SK-N-MC (cell line): ENCODE measurements at places on chromosomes 2 and 18.

GRCh38 chr2:138121666-138122661 is 157.7 kb downstream of the HNMT start:
- DNase-seq, result no peak

- DNase-seq, result no peak
Observed at GRCh38 chr18:61308795-61309393, 24.3 kb upstream of the CDH20 start.

GRCh38 chr2:97676620-97677019 is 7.1 kb downstream of the C2orf92 start:
- DNase-seq, result no peak

DNA sequence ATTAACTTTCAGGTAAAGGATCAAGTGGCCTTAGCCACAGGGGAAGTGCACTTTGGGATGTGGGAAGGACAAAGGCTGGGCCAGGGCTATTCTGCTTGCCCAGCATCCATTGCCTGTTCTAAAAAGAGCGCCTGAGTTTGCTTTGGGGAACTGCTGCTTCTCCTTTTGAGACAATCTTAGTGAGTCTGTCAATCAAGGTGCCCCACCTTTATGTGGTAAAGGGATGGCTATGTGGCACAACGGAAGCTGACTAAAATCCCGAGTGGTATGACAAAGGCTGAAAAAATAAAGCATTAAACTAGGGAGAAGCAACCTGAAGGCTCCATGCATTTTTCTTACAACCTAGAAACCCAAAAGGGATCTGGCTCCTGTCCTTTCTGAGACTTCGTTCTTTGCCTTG is 540.5 kb downstream of the SLC4A3 start:
- no peak for DNase-seq

- DNase-seq, result no peak
Observed at GRCh38 chr18:26477828-26478466, 70.4 kb downstream of the KCTD1 start.

GRCh38 chr18:67134911-67135310 is 381.6 kb downstream of the DSEL start:
- DNase-seq, result no peak

DNA sequence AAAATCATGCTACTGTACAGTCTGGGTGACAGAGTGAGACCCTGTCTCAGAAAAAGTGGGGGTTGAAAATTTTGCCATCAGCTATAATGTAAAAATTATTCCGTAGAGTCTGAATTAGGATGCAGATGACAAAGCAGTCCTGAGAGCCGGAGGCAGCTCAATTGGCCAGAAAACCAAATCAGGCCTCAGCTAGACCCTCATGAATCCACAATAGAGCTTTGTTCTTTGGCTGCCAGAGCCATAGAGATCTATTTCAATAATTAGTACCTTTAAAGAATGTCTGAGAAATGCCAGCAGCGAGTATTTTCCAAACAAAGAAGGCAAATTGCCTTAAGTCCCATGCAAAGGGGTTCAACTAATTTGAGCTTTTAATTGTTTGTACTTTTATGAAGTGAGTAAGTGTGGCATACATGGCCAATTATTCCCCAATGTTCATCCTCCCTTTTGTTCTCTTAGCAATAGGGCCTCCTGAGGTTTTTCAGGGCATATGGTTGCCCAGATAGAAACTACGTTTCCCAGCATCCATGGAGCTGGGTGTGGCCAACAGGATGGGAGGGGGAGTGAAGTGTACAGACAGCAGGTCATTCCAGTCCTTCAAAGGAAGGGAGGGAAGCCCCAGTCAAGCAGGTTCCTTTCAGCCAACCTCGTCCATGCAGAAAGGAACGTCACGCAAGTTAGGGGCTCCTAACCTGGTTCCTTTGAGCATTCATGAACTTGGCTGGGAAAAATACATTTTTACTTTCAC is 211.3 kb upstream of the APCDD1 start:
- no peak for DNase-seq

DNA sequence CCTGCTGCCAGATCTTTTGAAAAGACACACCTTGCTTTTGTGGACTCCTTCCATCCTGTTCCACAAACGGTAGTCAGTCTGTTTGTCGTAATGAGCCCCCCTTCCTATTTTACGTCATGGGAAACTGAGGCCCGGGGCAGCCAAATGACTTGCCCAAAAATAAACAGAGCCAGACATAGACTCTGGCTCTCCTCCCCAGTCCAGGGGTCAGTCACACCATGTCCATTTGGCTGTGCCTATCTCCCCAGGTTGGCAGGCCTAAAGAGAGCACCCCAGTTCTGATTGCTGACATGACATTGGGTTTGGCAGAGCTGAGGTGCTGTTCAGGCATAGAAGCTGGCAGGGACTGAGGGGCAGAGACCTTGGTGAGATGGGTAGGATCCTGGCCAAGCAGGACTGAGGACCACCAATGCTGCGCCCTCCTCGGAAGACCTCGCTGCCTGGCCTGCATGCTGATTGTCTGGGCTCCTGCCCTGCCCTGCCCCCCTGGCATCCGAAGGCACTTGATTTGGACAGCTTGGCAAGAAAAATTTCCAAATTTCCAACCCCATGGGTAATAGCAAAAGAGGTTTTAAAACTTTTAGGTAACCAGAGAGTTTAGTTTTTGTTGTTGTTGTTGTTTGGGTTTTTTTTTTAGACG is 335.4 kb downstream of the DYSF start:
- no peak for DNase-seq

DNA sequence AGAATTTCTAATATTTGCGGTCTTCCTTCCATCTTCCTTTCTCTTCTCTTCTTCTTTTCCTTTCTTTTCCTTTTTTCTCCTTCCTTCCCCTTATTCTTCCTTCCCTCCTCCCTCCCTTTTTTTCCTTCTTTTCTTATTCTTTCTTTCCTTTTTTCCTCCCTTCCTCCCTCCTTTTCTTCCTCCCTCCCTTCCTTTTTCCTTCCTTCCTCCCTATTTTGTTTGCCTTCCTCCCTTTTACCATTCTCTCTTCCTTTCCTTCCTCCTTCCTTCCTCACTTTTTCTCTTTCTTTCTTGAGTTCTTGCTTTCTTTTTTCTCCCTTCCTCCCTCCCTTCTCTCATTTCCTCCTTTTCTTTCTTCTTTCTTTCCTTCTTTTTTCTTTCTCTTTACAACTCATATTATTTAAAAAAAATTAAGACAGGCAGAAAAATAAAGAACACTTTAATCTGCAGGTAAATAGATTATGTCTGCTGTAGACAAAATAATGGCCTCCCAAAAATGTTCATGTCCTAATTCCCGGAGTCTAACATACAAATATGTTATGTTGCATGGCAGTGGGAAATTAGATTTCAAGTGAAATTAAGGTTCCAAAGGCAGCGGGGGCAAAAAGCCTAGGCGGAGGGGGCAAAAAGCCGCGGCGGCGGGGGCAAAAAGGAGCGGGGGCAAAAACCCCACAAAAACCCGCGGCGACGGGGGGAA is 152.4 kb downstream of the ANKRD30BL start:
- no peak for DNase-seq

DNA sequence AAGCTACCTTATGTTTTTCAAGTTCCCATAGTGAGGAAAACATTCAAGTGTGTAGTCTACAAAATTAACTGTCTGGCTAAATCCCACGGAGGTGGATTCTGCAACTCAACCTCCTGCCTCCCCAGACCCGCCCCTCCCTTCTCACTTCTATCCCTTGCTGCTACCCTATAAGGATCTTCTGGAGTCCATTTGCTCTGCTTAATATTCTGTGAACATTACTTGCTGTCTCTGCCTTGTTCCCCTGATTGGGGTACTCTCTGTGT is 163.2 kb downstream of the KCNE4 start:
- no peak for DNase-seq

GRCh38 chr2:236568068-236568921 is 1.3 kb upstream of the ACKR3 start:
- no peak for DNase-seq

GRCh38 chr2:210250622-210251021 is 25.4 kb upstream of the ACADL start:
- no peak for DNase-seq

DNA sequence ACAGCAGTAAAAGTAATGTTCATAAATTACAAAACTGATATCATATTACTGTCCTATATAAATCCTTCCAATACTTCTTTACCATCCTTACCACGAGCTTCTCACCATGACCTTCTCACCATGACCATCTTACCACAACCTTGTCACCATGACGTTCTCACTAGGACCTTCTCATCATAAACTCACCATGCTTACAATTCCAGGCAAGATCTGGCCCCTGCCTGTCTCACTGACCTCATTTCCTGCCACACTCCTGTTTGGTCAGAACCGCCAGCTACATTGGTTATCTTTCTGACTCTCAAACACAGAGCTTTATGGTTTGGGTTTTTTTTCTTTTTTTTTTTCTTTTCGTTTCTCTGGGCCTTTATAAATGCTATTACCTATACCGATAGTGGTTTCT is 827.6 kb downstream of the RNF144A start:
- DNase-seq, result no peak

GRCh38 chr2:85434696-85435095 is 16.2 kb downstream of the SH2D6 start:
- no peak for DNase-seq

DNA sequence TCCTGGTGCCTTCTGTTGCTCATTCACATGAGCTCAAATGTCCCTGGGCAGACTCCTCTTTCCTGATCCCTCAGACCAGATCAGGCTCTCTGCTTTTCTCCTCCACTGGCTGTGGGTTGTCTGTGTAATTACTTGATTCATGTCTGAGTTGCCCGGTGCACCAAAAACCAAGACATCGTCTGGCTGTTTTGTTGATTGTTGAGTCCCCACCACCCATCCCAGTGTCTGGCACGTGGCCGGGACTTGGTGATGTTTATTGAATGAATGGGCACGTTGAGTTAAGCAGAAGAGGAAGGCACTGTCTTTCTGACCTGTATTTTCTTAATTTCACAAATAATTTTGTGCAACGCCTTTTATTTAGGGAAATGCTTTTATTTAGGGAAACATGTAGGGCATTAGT is 499.1 kb upstream of the HS6ST1 start:
- no peak for DNase-seq

- no peak for DNase-seq
Observed at GRCh38 chr2:65027616-65028244, 28.5 kb upstream of the CEP68 start.

- no peak for DNase-seq
Observed at GRCh38 chr2:191404568-191404991, 159.4 kb downstream of the MYO1B start.

- DNase-seq, result no peak
Observed at GRCh38 chr2:98027538-98027937, 31.8 kb upstream of the TMEM131 start.

DNA sequence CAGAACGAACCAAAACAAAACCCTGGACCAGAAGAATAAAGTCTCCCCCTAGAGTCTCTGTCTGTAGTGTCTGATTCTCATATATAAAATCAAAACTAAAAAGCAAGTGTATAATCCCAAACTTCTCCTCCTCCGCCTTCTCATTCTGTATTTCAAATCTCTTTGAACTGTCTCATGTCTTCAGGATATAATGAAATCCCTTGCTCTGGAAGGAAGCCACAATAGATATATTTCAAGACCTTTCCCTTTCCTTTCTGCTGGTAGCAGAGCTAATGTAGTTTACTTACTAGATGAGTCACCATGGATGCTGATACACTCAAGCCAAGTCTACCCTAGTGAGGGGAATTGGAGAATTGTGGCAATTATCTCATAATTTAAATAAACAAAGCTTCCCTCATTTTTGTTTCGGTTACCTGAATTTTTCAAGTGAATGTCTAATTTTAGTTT is 33.5 kb upstream of the CCDC93 start:
- DNase-seq, result no peak

DNA sequence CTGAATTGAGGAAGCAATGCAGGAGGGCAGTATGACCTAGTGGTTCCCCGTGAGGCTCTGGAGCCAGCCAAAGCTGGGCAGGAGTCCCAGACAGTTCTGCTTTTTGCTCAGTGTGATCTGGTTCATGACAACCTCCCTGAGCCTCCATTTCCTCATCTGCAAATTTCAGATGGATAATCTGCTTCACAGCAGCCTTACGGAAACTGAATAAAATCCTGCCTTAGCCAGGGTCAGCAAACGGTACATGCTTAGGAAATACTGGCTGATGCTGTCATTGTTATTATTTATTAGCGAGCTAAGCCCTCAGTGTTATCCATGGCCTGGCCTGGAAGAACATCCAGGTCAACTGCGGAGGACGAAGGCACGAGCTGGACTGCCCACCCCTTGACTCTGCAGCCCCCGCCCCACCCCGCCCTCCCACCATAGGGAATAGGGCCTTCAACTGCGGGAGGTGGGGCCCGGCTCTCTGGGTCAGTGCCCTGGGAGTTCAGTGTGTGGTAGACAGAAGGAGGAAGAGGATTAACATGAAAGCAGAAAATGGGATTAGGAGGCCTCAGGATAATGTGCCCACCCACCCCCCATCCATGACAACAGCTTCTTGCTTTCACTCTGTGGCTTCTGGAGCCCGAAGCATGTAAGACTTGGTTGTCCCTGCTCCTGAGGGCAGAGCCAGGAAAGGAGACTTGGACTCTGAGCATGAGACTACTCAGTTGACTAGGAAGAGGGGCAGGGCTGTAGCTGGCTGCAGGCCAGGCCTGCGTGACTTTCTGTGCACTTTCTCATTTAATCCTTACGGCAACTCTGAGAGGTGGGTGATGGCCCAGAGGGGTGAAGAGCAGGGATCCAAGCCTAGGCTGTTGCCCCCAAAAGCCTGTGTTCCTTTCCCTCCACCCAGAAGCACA is 13.1 kb downstream of the PKDCC start:
- no peak for DNase-seq

- no peak for DNase-seq
Observed at GRCh38 chr2:37912056-37912455, 13.0 kb upstream of the RMDN2 start.
